ENCODE measurements at places on chromosomes 6 and 20.

DNA sequence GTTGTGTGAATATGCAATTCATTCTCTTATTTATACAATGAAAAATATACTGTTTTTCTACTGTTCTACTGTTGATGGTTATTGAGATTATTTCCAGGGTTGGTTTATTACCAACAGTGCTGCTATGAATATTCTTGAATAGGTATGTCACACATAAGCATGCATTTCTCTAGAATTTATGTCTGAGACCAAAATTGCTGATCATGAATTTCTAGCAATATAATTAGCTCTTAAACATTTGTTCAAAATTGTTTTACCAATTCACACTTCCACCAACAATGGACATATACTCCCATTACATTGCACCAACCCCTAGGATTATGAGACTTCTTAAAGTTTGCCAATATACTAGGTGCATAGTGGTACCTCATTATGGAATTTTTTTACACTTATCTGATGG, 164.1 kb upstream of the KCNQ5 start:
- no peak for DNase-seq

- DNase-seq: no peak
Observed at GRCh38 chr6:38141085-38141484, 321.6 kb downstream of the ZFAND3 start.

GRCh38 chr20:23230766-23231385, 119.7 kb upstream of the NXT1 start:
- DNase-seq: no peak

DNA sequence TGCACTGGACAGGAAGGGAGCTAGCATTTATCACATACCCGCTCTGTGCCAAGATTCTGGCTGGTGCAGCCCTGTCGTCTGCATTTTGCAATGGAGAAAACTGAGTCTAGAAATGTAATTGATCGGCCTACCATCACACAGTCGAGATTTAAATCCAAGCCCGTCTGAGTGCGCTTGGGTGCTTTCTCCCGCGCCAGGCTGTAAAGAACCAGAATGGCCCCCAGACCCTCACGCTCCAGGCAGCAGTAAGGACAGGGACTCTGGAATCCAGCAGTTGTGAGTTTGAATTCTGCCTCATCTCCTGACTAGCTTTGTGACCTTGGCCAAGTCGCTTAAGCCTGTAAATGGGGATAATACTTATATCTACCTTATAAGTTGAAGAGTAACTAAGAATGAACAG, 10.8 kb downstream of the DYNLRB1 start:
- DNase-seq: no peak

DNA sequence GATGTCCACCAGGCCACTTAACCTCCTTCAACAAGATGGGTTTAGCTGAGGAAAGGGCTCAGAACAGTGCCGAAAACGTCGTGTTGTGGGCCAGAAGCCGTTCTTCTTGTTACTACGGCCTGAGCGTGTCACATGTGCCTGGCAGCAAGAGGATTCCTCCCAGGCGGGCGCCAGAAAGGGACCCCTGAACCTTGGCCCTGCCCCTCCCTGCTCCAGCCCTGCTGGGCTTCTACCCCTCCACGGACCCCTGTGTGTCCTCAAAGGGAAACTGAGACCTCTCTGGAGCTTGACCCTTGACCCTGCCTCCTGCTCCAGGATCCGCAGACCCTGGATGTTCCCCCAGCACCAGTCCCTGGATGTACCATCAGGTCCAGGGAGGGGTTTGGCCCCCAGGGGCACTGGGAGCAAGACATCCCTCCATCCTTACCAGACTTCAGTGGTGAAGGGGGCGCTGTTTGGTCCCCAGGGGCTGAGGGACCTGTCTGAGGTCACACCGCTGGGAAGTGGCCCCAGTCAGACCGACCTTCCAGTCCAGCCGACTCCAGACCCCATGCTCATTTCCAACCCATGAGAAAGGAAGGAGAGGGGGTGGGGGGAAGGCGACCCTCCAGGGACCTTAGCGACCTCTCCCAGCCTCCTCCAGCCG, 10.1 kb downstream of the HRH3 start:
- no peak for DNase-seq

DNA sequence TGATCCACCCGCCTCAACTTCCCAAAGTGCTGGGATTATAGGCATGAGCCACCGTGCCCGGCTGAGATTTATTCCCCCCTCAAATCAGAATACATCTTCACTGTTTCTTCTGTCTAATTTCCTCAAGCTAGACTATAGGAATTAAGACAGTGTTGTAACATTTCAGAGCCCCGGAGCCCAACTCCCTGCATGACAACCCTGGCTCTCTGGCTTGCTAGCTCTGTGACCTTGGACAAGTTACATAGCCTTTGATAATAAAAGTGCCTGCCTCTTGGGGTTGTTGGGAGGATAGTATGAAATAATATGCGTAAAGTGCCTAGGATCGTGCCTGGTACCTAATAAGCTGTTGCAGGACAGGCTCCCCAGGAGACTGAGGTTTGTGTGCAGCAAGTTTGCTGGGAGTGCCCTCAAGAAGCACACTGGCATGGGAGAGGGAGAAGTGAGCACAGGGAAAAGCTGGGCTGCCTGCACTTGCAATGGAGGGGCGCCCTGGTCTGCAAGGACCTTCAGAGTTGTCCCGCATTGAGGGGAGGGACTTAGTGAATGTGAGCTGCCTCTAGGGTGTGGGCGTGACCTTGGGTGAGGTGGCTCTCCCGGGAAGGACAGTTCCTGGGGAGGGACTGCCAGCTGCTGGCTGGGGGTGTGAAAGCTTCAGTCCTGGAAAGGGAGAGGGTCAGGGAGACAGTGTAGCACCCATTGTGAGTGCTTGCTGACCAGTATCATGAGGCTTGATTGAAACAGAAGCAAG, 43.4 kb downstream of the TAF8 start:
- DNase-seq: no peak

- no peak for DNase-seq
Observed at GRCh38 chr6:139588076-139588639, 213.7 kb upstream of the CITED2 start.

DNA sequence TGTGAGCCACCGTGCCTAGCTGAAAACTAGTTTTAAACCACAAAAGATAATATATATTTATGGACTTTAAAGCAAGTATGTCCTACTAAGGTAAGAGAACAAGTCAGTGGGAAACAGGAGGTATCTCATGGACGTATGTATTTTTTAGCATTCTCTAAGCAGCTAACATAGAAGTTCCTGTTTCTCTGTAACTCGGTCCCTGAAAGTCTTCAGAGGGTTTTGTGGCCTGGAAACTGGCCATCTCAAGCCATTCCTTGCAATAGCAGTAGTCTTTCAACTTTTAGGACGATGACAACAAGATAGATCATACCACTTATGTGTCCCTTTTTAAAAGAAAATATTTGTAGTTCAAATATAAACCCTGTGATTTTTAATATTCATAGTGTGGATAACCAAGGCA, 95.6 kb upstream of the RALGAPA2 start:
- no peak for DNase-seq

GRCh38 chr20:35709259-35709658, 10.1 kb downstream of the ROMO1 start:
- DNase-seq: no peak
